ENCODE measurements at places on chromosomes 3 and 15. TPM values are rescaled to one million over a fixed set of nuclear protein-coding genes. Genes with fewer than 3 reads are reported as not detected.

- no peak overlapping the region for H3K27ac ChIP-seq
- H3K36me3 ChIP-seq, result no peaks in the 10 kb centered on the region
- H3K4me3 ChIP-seq, result no peak overlapping the region
- H3K27me3 ChIP-seq, result peaks cover 19% of the 10 kb centered on the region
- no peaks in the 10 kb centered on the region for H3K4me1 ChIP-seq
These were observed 62.1 kb upstream of the ABHD2 start for GRCh38 chr15:89026167-89026566.

- DNase-seq, result no peak
- H3K27ac ChIP-seq, result no peak overlapping the region
- no peak overlapping the region for H3K4me3 ChIP-seq
- no peaks in the 10 kb centered on the region for H3K27me3 ChIP-seq
These were observed 900.5 kb downstream of the EPHA3 start for GRCh38 chr3:90007778-90008499.

DNA sequence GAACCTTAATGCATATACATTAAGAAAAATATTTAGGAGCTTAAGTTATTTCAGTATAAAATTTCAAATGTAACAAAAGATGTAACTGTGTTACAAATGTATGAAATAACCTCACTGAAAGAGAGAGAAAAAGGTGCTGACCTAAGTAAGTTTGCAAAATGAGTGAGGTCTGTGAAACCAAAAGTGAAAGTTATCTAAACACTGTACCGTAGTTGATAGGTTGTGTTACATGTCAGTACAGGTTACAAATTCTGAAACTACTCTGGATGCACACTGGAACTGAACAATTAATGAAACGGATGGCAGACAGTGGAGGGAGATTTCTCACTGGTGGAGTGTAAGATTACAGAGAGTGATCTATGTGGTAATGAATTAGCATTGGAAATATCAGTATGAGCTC is 420.7 kb downstream of the ZNF385D start:
- no peak overlapping the region for H3K4me3 ChIP-seq
- H3K27ac ChIP-seq, result no peak overlapping the region
- no peaks in the 10 kb centered on the region for H3K36me3 ChIP-seq
- no peaks in the 10 kb centered on the region for H3K27me3 ChIP-seq

ANKRD63 gene
- not detected for total RNA-seq

GRCh38 chr3:194184265-194184751 is 48.4 kb downstream of the HES1 start:
- H3K4me1 ChIP-seq, result peaks cover 6% of the 10 kb centered on the region
- H3K27ac ChIP-seq, result no peak overlapping the region
- H3K27me3 ChIP-seq, result peaks cover 19% of the 10 kb centered on the region
- no peak overlapping the region for H3K4me3 ChIP-seq
- no peak for DNase-seq

UBE3A gene
- total RNA-seq, result 89.8 TPM

ITPKA gene
- not detected for total RNA-seq

ALDH1A2 gene
- total RNA-seq, result 0.82 TPM

PPCDC gene
- total RNA-seq, result 36.7 TPM

DNA sequence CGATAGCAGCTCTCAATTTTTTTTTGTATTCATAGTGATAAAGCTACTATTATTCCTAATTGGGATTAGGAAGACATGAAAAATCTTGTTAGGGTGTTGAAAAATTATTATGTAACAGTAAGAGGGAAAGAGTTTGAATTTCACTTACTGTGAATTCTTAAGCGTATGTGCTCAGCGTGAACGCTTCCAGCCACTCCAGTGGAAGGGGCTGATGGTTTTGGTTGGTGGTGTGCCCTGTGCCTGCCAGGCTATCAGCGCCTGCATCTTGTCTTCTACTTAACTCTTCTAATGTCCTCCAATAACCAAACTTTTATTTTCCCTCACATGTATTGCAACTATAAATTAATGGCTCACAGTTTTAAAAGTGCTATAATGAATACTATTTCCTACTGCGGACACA is 22.5 kb downstream of the CDIN1 start:
- H3K27ac ChIP-seq, result no peak overlapping the region
- no peaks in the 10 kb centered on the region for H3K36me3 ChIP-seq
- H3K4me3 ChIP-seq, result no peak overlapping the region
- DNase-seq, result no peak
- H3K27me3 ChIP-seq, result no peaks in the 10 kb centered on the region
- H3K4me1 ChIP-seq, result peaks cover 2% of the 10 kb centered on the region

SLC12A1 gene
- total RNA-seq, result not detected

GOLGA8H gene
- total RNA-seq, result not detected

DNA sequence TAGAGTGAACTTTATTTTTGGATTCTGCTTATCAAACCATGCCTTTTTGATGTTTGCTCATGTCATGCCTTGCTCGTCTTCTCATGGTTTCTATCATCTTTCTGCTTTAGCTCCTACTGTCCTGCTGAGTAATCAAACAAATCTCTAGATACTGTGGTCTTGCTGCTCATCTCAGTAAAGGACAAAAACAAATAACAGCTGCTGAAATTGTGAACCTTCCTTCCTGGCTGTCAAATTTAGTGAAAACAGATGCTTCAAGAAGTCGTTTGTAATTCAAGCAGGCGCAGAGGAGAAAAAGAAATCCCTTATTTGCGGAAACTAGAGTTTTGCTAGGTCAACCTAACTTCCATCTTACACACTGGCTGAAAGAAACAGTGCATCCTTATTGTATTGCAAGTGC is 616.1 kb upstream of the ALCAM start:
- H3K4me3 ChIP-seq, result no peak overlapping the region
- H3K27me3 ChIP-seq, result no peaks in the 10 kb centered on the region
- H3K36me3 ChIP-seq, result no peaks in the 10 kb centered on the region
- no peak overlapping the region for H3K27ac ChIP-seq
- no peak for DNase-seq

- H3K4me3 ChIP-seq, result peak overlapping the region; percentile 98
- H3K27ac ChIP-seq, result peak overlapping the region; percentile 71
- peaks cover 40% of the 10 kb centered on the region for H3K36me3 ChIP-seq
These were observed 1.9 kb downstream of the CCDC12 start for GRCh38 chr3:46974421-46975171.

DNA sequence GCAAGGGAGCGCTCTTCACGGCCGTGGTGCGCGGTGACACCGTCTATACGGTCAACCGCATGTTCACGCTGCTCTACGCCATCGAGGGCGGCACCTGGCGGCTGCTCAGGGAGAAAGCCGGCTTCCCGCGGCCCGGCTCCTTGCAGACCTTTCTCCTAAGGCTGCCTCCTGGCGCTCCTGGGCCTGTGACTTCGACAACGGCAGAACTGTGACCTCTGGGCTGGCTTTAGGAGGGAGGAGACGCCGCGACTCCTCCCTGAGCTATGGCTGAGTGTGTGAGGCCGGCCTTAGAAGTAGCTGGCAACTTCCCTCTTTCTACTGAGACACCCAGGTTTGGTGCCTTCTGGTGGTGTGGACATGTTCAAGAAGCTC is 1.4 kb downstream of the KBTBD13 start:
- H3K4me1 ChIP-seq, result peaks cover 14% of the 10 kb centered on the region
- H3K27ac ChIP-seq, result no peak overlapping the region

GRCh38 chr3:42300013-42300412 is 34.0 kb upstream of the CCK start:
- DNase-seq, result peak; percentile 51
- H3K27me3 ChIP-seq, result peaks cover 4% of the 10 kb centered on the region
- H3K4me3 ChIP-seq, result no peak overlapping the region
- no peaks in the 10 kb centered on the region for H3K4me1 ChIP-seq

DNA sequence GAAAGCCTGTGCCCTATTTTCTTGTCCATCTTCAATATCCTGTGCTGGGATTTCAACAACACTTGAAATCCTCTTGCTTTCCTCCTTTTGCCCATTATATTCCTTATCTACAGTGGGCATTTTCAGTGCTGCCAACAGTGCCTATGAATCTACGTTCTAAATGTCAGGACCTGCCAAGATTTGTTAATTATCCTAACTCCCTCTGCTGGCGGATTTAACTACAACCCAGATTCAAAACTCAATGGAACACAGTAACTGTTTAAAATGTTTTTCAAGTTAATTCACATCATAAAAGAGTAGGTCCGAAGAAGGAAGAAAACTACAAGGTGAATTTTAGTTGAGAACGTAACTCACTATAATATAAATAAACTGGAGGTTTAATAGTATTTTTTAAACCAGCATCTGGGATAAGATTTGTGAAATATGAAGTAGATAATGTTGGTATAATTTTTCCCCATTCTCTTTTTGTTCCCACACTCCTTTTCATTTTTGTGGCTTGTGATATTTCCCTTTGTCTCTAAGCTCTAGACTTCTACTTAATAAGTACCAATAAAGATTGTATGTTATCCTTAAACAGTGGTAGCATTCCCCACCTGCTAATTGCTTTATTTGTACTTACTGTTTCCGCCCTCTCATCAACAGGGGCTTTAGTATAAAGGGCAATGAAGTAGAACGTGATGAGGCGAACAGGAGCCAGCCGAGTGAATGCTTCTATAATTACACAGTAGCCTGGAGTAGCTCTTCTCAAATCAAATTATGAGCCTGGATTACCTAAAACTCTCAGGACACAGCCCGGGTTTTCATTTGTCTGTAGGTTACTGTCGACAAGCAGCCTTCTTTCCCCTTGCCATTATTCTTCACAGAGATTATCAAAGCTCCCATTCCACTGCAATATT is 302.5 kb upstream of the ATP11B start:
- H3K27me3 ChIP-seq, result peaks cover 3% of the 10 kb centered on the region
- H3K4me3 ChIP-seq, result no peak overlapping the region
- H3K36me3 ChIP-seq, result no peaks in the 10 kb centered on the region
- H3K4me1 ChIP-seq, result no peaks in the 10 kb centered on the region
- no peak for DNase-seq
- H3K27ac ChIP-seq, result no peak overlapping the region

DNA sequence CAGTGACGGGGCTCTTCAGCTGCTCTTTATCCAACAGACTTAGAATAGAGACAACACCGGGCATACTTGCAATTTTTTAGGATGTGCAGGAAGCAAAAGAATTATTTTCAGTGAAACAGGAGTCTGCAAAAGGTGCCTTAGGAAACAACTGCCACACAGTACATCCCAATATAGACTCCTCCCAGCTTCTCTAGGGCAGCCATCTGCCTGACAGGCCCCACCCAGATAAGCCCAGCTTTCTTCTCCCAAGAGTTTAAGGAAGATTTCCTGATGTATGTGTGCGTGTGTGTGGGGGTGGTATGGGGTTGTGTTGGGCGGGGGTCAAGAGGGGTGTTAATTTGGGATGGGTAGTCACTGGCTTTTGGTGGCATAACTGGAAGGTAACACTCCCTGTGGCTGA is 21.5 kb downstream of the MAP2K1 start:
- H3K27ac ChIP-seq, result no peak overlapping the region
- peaks cover 34% of the 10 kb centered on the region for H3K36me3 ChIP-seq
- peaks cover 68% of the 10 kb centered on the region for H3K4me1 ChIP-seq
- DNase-seq, result no peak
- H3K27me3 ChIP-seq, result no peaks in the 10 kb centered on the region

PATL2 gene
- 38.4 TPM for total RNA-seq

MUSTN1 gene
- 0.40 TPM for total RNA-seq

DNA sequence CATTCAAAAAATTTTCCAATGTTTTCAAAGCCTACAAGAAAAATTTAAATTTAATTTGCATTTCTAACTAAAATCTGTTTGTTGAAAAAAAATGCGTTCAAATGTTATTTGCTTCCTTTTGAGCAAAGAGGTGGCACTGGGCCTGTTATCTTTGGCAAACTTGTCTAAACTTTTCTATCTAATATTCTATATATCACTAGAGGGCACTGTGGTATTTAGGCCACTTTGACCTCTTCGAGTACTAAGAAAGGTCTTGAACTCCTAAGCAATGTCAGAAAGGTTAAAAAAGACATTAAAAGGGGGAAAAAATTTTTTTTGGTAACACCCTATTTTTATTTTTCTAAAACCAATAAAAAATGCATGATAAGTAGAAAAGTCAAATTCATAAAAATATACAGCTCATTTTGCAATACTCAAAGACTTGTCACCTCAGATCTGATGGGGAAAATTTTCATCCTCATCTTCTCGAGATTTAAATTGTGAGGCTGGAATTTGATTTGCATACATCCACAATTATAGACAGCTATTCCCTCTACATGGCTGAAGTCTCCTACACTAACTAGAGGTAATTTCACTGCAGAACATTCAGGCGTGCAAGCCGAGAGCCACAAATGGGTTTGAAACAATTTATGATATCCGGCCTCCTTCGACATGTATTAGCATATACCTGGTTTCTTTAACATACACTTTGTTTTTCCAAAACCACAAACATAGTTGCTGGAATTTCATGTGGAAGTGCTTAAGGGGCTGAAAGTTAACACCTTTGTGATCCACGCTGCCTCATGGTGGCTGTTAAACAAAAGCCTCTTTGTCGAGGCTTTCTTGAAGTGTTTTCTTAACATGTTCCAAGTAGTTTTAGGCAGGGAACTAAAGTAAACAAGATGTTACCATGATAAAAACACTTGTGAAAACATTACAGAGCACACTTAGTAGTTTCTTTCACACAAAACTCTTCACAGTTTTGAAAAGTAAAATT is 576.4 kb downstream of the FOXP1 start:
- H3K4me1 ChIP-seq, result peaks cover 43% of the 10 kb centered on the region
- no peak for DNase-seq
- peaks cover 1% of the 10 kb centered on the region for H3K36me3 ChIP-seq
- no peak overlapping the region for H3K4me3 ChIP-seq
- peak overlapping the region; percentile 15 for H3K27ac ChIP-seq

ATP13A4 gene
- 6.5 TPM for total RNA-seq

- H3K27me3 ChIP-seq, result no peaks in the 10 kb centered on the region
- no peak for DNase-seq
- no peaks in the 10 kb centered on the region for H3K36me3 ChIP-seq
These were observed 23.5 kb upstream of the LRRFIP2 start for GRCh38 chr3:37197810-37198371.

DNA sequence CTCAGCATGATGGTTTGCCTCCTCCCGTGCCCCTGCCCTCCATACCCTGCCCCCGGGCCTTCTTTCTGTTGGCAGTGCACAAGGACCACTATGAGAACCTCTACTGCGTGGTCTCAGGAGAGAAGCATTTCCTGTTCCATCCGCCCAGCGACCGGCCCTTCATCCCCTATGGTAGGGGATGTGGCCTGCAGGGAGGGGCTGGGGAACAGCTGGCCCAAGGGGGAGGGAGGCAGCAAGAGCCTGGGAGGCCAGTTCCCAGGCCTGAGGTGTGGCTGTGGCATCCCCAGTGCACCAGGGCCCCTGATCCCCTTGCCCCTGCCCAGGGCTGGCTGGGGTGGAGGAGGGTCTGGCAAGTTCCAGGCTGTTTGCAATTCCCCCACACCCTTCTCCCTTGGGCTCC is 2.6 kb upstream of the PLA2G4B start:
- H3K27ac ChIP-seq, result no peak overlapping the region
- H3K36me3 ChIP-seq, result peaks cover 4% of the 10 kb centered on the region
- no peak overlapping the region for H3K4me3 ChIP-seq

RPS17 gene
- 1,238 TPM for total RNA-seq

DNA sequence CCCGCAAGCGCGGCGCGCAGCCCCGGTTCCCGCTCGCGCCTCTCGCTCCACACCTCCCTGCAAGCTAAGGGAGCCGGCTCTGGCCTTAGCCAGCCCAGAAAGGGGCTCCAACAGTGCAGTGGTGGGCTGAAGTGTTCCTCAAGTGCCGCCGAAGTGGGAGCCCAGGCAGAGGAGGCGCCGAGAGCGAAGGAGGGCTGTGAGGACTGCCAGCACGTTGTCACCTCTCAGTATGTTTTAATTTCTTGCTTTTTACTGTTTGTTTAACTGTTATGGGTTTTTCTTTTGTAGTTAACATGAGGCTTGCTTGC is 1525.7 kb downstream of the SI start:
- H3K4me3 ChIP-seq, result no peak overlapping the region
- H3K36me3 ChIP-seq, result no peaks in the 10 kb centered on the region
- no peak for DNase-seq
- H3K4me1 ChIP-seq, result no peaks in the 10 kb centered on the region
- no peak overlapping the region for H3K27ac ChIP-seq

RBMS3 gene
- 3.0 TPM for total RNA-seq

SAMD7 gene
- total RNA-seq, result not detected

PEAK1 gene
- total RNA-seq, result 29.1 TPM
